Calu3 (cell line): ENCODE measurements at places on chromosomes 11 and 22. TPM values are rescaled to one million over a fixed set of nuclear protein-coding genes. Genes with fewer than 3 reads are reported as not detected.
A peak's percentile ranks its signal among the peaks of the same experiment; 100 is the strongest.

Gene EXPH5
- 14.0 and 17.0 TPM in 2 replicates for total RNA-seq

Gene KCNK7
- total RNA-seq, result 1.2 and 1.4 TPM in 2 replicates

Gene OVCH2
- not detected in 2 replicates for total RNA-seq

Gene HPS5
- 25.2 and 26.4 TPM in 2 replicates for total RNA-seq

Gene GSTT2
- total RNA-seq, result 0.64 and 0.85 TPM in 2 replicates

Gene F2
- total RNA-seq, result not detected in 2 replicates

Gene BTBD18
- not detected in 2 replicates for total RNA-seq

Gene PPFIBP2
- total RNA-seq, result 28.5 and 51.8 TPM in 2 replicates

Gene OR51D1
- not detected in 2 replicates for total RNA-seq

Gene FAM111B
- 35.5 and 39.5 TPM in 2 replicates for total RNA-seq

Gene DKK3
- total RNA-seq, result 11.9 and 14.6 TPM in 2 replicates

Gene SLC17A6
- not detected in 2 replicates for total RNA-seq

DNA sequence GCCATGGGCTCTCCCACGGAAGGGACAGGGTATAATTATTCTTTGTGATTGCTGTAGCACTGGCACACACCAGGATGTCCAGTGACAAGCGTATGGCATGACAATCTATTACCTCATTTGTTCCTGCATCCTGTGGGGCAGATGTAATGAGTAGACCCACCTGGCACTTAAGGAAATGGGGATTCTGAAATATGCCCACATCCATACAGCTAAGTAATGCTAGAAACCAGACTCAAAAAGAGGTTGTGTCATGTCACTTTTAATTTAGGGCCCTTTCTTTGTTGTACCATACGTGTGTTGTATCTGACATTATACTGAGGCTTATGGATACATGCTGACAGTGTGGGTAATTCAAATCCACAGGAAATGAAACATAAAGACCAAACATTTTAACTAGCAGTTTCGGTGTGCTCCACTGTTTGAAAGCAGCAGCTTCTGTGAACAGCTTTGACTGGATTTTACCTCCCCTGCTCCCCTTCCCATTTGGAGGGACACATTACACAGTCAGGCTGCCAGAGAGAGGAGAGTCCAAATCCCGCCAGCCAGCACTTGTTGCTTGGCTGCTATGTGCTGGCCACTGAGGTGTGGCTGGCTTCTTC is 21.2 kb downstream of the GRAMD1B start:
- DNase-seq, result no peak

GRCh38 chr11:117300283-117300663 is 9.1 kb downstream of the BACE1-AS start:
- no peak for DNase-seq

DNA sequence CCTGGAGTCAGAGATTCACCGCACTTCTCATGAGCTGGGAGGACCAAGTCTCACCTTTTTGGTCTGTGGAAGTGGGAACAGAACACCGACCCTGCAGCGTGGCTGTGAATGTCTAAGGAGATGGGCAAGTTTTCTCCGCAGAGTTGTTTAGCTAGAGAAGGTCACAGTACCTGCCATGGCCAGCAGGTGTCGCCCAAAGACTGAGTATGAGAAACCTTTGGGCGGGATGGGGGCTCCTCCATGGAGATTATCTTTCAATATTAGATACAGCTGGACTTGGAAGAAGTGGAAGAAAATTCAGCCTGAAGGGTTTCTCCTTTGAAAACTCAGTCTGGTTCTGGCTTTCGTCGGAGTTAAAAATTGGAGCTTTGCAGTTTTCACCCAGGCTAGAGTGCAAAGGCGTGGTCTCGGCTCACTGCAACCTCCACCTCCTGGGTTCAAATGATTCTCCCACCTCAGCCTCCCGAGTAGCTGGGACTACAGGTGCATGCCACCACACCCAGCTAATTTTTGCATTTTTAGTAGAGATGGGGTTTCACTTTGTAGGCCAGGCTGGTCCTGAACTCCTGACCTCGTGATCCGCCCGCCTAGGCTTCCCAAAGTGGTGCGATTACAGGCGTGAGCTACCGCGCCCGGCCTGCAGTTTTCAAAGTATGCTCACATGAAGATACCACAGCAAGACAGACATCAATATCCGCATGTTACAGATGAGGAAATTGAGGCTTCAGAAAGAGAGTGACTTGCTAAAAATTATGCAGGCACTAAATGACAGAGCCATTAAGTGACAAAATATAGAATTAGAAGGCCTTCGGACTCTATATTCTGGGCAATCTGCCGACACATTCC is 10.7 kb upstream of the DSCAML1 start:
- peak; percentile 70 for DNase-seq

- DNase-seq, result no peak
Measured at GRCh38 chr11:45713573-45713972, 48.2 kb upstream of the CHST1 start.

GRCh38 chr11:31218847-31219246 is 150.7 kb downstream of the DCDC1 start:
- DNase-seq, result no peak

DNA sequence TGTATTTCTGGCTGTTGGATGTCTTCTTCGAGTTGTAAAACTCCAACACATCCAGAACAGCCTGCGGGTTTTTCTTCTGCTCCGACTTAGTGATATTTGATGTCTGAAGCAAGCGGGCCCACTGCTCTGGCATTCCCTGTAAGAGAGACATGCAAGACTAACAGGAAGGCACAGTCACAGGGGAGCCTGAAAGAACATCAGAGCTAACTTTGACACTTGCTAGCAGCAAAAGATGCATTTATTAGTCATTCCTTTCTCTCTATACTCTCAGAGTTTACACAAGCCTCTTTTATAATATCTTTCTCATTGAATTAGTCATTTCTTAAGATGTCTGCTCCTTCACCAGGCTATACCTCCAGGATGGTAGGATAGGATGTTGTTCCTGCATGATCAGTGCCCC is 77.8 kb upstream of the GDPD4 start:
- DNase-seq, result no peak

GRCh38 chr22:38235240-38235850 is 33.6 kb downstream of the MAFF start:
- DNase-seq, result no peak

DNA sequence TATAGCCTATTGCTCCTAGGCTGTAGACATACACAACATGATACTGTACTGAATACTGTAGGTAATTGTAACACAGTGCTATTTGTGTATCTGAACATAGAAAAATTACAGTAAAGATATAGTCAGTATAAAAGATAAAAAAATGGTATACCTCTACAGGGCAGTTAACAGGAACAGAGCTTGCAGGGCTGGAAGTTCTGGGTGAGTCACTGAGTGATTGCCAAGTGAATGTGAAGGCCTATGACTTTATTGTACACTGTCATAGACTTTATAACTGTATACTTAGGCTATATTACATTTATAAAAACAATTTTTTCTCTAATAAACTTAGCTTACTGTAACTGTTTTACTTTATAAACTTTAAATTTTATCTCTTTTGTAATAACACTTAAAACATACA is 332.4 kb upstream of the ARHGAP42 start:
- no peak for DNase-seq

- DNase-seq, result peak; percentile 91
Measured at GRCh38 chr22:36977947-36978660, 41.1 kb downstream of the TST start.

DNA sequence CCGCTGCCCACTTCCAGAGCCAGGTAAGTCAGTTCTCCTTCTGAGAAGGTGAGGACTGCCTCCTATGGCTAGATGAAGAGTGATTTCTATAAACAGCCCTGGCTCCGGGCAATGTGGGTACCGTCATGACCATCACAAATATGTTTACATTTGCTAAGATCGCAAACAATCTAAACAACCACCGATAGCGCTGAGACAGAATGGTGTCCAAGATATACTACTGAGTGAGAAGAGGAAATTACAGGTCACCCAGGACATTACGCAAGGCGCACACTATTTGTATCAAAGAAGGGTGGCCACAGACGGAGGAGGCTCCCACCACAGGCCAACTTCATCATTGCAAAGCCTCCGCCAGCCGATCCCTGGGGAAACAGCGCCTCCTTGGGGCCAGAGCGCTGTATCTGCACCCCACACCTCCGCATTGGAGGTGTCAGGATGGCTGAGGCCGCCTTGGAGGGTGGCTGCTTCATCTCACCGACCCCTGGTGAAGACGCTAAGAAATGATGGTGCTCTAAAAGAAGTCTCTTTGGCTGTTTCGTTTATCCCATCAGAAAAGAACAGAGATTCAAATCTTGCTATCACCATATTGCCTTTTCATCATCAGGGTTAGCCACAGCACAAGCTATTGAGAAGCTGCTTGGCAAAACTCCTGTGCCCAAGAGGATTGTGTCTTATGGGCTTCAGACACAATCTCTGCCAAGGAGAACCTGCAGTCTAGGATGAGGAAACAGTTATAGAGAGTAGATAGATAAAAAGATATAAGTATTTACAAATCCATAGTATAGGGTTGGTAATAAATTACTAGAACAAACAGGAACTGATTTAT is 12.3 kb upstream of the ASRGL1 start:
- DNase-seq, result no peak

GRCh38 chr11:106986261-106986660 is 32.0 kb downstream of the GUCY1A2 start:
- no peak for DNase-seq

GRCh38 chr11:17267576-17267975 is 9.0 kb upstream of the NUCB2 start:
- DNase-seq, result peak; percentile 50

DNA sequence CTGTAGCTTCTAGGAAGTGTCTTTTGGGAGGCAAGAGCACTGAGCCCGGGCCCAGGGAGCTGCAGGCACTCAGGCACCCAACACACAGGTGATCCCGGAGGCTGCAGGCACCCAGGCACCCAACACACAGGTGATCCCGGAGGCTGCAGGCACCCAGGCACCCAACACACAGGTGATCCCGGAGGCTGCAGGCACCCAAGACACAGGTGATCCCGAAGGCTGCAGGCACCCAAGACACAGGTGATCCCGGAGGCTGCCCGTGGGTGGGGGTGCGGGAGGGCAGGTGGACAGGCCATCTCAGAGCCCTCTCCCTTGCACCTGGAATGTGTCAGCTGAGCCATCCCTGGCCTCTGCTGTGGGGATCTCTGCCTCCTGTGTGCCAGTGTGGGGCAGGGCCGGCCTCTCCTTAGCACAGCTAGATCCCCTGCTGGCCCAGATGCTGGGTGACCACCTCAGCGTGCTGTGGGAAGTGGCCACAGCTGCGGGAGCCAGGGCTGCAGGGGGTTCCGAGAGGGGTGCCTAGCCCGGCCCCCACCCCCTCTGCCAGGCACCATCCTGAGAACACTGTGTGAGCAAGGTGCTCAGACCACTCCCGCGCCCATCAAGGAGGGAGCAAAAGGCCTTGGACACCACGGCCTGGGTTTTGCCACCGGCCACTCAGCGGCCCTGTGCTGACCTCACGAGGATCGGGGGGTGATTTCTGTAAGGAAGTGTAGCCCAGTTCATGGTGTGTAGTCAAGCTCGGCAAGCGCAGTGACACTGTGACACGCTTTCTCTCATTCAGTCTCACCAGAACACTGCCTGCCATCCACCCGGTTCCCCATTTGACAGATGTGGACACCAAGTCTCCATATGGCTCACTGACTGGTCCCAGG is 14.2 kb downstream of the MRGPRG start:
- DNase-seq, result no peak

GRCh38 chr11:71519546-71519945 is 7.5 kb upstream of the KRTAP5-7 start:
- no peak for DNase-seq

DNA sequence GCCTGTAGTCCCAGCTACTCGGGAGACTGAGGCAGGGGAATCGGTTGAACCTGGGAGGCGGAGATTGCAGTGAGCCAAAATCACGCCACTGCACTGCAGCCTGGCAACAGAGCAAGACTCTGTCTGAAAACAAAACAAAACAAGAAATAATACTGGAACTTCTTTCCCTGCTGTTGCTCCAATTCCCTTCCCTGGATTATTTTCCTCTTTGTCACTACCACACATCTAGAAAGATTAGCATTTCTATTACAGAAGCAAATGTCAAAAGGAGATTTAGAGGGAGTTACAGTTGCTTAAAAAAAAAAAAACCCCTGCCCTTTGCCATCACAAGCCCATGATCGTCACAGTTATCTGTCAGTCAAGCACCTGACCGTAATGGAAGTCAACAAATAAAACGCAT is 17.7 kb upstream of the SCGB1D1 start:
- no peak for DNase-seq

- no peak for DNase-seq
Measured at GRCh38 chr11:61297746-61298145, 2.6 kb upstream of the VWCE start.

DNA sequence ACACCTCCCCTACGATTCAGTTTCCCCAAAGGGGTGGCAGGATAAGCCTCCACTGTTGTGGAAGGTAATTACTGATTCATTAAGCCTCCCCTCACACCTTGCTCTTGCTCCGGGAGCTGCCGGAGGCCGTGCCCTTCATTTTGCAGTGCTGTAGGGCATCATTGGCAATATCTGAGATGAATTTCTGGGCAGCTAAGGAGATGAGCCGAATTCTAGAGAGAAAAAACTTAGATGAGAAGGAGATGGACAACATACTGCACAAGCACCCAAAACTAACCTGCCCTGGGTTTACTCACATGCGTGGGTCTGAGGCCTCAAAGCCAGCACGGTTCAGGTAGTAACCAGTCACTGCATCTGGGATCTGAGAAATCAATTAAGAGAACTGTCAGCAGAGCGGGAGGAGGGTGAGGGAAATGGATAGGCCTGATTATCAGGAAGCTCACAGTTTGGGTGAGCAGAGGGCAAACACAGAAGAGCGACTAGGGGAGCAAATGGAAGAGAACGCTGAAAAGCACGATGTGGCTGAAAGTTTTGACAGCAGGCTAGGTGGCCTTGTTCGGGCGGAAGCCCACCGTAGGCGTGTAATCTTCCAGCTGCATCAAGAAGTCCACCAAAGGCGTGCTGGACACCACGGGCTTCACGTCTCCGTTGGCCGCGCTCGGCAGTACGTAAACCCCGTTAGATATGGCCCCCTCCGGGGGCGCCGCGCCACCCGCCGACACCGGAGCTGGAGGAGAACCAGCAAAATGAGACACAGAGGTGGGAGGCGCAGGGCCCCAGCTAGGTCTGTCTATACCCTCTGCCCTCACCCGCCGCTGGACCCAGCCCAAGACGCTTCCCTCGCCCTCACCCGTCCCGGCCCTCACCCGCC is 689 bp downstream of the TAF10 start:
- no peak for DNase-seq

- peak; percentile 4 for DNase-seq
Measured at GRCh38 chr11:120652705-120653335, 141.3 kb downstream of the GRIK4 start.

GRCh38 chr11:124923296-124923695 is 4.2 kb downstream of the HEPN1 start:
- DNase-seq, result no peak
